Neural crest cell (in vitro differentiated cells): ENCODE measurements at places on chromosomes 16 and 17. TPM values are rescaled to one million over a fixed set of nuclear protein-coding genes. Genes with fewer than 3 reads are reported as not detected.

DNA sequence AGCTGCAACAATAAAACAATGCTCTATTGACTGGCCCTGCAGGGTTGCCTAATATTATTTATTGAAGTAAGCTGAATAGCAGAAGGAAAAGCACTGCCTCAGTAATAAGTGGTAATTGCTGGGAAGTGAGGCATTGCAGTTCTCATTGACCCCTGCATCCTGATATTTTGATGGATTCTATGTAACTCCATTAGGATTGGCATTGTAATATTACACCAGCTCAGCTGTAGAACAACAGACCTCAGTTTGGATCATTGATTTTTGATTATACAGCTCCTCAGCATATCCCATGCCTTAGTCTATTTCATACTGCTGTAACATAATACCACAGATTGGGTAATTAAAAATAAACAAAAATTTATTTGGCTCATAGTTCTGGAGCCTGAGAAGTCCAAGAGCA is 650.6 kb upstream of the SALL1 start:
- no peaks in the 10 kb centered on the region for H3K4me1 ChIP-seq
- H3K27ac ChIP-seq = no peak overlapping the region
- no peaks in the 10 kb centered on the region for H3K27me3 ChIP-seq
- H3K4me3 ChIP-seq = no peak overlapping the region
- no peak for DNase-seq

GRCh38 chr16:23856251-23856709 is 20.5 kb downstream of the PRKCB start:
- H3K27ac ChIP-seq = no peak overlapping the region
- no peak for DNase-seq
- peaks cover 7% of the 10 kb centered on the region for H3K4me1 ChIP-seq
- H3K27me3 ChIP-seq = peaks cover 50% of the 10 kb centered on the region
- no peak overlapping the region for H3K4me3 ChIP-seq

- H3K27me3 ChIP-seq = no peaks in the 10 kb centered on the region
- no peak overlapping the region for H3K4me3 ChIP-seq
- no peak overlapping the region for H3K27ac ChIP-seq
- DNase-seq = no peak
- no peaks in the 10 kb centered on the region for H3K36me3 ChIP-seq
Measured at GRCh38 chr17:69812240-69812837, 262.7 kb upstream of the KCNJ16 start.

KRTAP3-2 gene
- total RNA-seq = not detected in 2 replicates

- peaks cover 22% of the 10 kb centered on the region for H3K4me1 ChIP-seq
- H3K27me3 ChIP-seq = peaks cover 5% of the 10 kb centered on the region
- H3K27ac ChIP-seq = peak overlapping the region; percentile 91
- no peaks in the 10 kb centered on the region for H3K36me3 ChIP-seq
- DNase-seq = no peak
Measured at GRCh38 chr17:75869282-75870141, 8.9 kb downstream of the TRIM47 start.

GFOD2 gene
- 33.8 and 34.3 TPM in 2 replicates for total RNA-seq

SPIRE2 gene
- 18.0 and 19.3 TPM in 2 replicates for total RNA-seq

GRCh38 chr17:82097184-82097918 is 685 bp downstream of the FASN start:
- no peak overlapping the region for H3K27ac ChIP-seq
- no peaks in the 10 kb centered on the region for H3K27me3 ChIP-seq
- peaks cover 14% of the 10 kb centered on the region for H3K4me1 ChIP-seq
- no peaks in the 10 kb centered on the region for H3K36me3 ChIP-seq
- DNase-seq = peak; percentile 30

DNA sequence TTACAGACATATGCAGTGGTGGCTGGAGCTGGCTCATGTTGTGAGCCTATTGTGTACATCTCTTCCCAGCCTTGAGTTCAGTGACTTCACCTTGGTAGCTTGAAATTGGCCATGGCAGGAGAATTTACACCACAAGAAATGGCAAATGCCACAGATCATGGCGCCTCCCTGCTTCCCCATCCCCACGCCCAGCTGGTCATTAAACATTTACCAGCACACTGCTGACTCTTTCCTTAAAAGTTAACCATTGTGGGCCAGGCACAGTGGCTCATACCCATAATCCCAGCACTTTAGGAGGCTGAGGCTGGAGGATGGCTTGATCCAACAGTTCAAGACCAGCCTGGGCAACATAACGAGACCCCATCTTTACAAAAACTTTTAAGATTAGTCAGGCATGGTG is 22.6 kb upstream of the ITGB4 start:
- no peaks in the 10 kb centered on the region for H3K27me3 ChIP-seq
- peaks cover 18% of the 10 kb centered on the region for H3K36me3 ChIP-seq
- peak overlapping the region; percentile 35 for H3K27ac ChIP-seq
- no peak overlapping the region for H3K4me3 ChIP-seq
- no peak for DNase-seq
- peaks cover 37% of the 10 kb centered on the region for H3K4me1 ChIP-seq

- H3K4me1 ChIP-seq = no peaks in the 10 kb centered on the region
- DNase-seq = no peak
- H3K36me3 ChIP-seq = peaks cover 1% of the 10 kb centered on the region
- peak overlapping the region; percentile 75 for H3K27ac ChIP-seq
- H3K27me3 ChIP-seq = no peaks in the 10 kb centered on the region
Measured at GRCh38 chr17:83090444-83091256, 11.2 kb downstream of the METRNL start.

SKAP1 gene
- 0.49 TPM in 1 of 2 replicates, not detected in the other for total RNA-seq

TBC1D26 gene
- 1.9 and 3.0 TPM in 2 replicates for total RNA-seq

DNA sequence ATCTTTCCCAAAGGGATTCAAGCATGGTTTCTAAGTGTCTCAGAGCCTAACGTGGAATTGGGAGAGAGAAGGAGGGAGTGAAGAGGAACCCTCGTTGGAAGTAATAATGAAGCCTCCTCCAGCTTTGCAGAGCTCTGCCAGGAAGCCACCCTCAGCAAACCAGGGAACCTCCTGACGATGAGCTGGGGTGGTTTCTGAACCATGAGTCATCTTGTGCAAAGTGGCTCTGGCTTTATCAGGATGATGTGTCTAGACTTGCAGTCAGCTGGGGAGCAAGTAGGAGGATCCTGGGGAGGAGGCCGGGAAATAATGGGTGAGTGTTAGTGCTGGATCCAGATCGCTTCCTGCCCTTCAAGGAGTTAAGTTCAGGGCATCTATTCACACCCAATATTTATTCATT is 191.7 kb upstream of the RBFOX1 start:
- H3K27ac ChIP-seq = no peak overlapping the region
- no peak overlapping the region for H3K4me3 ChIP-seq
- peaks cover 8% of the 10 kb centered on the region for H3K27me3 ChIP-seq

GRCh38 chr17:55462711-55463110 is 41.1 kb upstream of the MMD start:
- H3K27ac ChIP-seq = no peak overlapping the region
- no peaks in the 10 kb centered on the region for H3K36me3 ChIP-seq
- peaks cover 4% of the 10 kb centered on the region for H3K4me1 ChIP-seq
- H3K27me3 ChIP-seq = no peaks in the 10 kb centered on the region
- H3K4me3 ChIP-seq = no peak overlapping the region

DNA sequence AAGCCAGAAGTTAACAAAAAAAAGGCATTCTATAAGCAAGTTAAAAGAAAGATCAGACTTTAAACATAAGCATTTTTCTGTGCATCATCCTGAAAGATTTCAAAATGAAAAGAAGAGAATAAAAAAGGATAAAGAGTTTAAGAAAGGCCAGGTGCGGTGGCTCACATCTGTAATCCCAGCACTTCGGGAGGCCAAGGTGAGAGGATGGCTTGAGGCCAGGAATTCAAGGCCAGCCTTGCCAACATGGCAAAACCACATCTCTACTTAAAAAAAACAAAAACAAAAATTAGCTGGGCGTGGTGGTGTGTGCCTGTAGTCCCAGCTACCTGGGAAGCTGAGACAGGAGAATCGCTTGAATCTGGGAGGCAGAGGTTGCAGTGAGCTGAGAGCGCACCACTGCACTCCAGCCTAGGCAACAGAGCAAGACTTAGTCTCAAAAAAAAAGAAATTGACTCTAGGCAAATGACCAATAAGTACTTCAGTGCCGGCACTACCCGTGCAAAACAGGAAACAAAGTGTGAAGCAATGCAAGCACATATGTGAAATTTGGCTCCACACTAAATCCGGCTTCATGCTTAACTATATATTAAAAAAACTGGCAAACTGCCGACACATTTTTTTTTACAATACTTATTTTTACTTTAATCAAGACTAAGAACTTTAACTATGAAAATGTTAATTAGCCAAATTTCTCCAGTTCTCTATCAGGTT is 83.2 kb upstream of the C17orf78 start:
- no peak overlapping the region for H3K4me3 ChIP-seq
- peaks cover 3% of the 10 kb centered on the region for H3K36me3 ChIP-seq
- no peaks in the 10 kb centered on the region for H3K27me3 ChIP-seq
- peaks cover 16% of the 10 kb centered on the region for H3K4me1 ChIP-seq
- H3K27ac ChIP-seq = peak overlapping the region; percentile 19
- no peak for DNase-seq

DNA sequence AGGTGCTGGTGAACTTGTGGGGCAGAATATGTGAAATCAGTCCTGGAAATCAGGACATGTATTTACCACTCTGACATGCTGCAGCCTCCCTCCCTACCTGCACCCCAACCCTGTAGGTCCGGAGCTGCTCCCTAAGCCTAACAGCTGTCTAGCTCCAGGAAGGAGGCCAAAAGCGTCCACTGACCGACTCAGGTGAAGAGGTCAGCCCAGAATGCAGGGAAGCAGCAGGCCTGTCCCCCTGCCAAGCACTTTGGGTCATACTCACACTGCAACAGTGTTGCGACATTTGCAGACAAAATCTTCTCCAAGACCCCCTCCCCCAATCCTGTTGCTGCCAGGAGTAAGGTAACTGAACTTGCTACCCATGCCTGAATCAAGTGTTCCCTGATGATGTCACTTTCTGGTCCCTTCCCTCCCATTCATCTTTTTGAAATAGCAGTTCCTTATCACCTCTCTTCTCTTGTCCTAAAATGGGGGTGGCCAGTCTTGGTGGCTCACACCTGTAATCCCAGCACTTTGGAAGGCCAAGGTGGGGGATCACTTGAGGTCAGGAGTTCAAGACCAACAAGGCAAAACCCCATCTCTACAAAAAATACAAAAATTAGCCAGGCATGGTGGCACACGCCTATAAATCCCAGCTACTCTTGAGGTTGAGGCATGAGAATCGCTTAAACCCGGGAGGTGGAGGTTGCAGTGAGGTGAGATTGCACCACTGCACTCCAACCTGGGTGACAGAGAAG is 1.3 kb upstream of the ACLY start:
- H3K4me3 ChIP-seq = peak overlapping the region; percentile 96
- DNase-seq = no peak
- peaks cover 38% of the 10 kb centered on the region for H3K4me1 ChIP-seq
- no peaks in the 10 kb centered on the region for H3K36me3 ChIP-seq
- no peaks in the 10 kb centered on the region for H3K27me3 ChIP-seq

HSD17B1 gene
- 1.2 and 1.9 TPM in 2 replicates for total RNA-seq

DNA sequence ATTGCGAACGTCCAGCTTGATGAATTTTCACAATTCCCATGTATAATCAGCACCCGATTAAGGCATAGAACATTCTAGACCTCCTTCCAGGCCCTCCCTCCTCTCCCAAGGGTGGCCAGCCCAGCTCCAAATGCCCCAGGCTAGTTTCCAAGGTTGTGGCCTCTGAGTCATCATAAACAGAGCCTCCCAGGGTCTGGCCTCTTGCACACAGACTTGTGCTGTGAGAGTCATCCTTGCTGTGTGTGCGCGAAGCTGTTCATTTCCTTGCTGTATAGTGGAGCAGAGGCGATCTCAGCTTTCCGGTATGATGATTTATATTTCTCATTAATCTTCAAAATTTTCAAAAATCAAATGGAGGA is 20.5 kb upstream of the JPH3 start:
- H3K4me1 ChIP-seq = peaks cover 6% of the 10 kb centered on the region
- H3K4me3 ChIP-seq = no peak overlapping the region
- H3K27ac ChIP-seq = no peak overlapping the region
- DNase-seq = no peak
- H3K27me3 ChIP-seq = peaks cover 13% of the 10 kb centered on the region

GRCh38 chr17:22270381-22270780 is 578.1 kb downstream of the KCNJ18 start:
- no peak overlapping the region for H3K27ac ChIP-seq
- peaks cover 3% of the 10 kb centered on the region for H3K36me3 ChIP-seq
- no peaks in the 10 kb centered on the region for H3K27me3 ChIP-seq
